ENCODE measurements at places on chromosomes 13 and 19. TPM values are rescaled to one million over a fixed set of nuclear protein-coding genes. Genes with fewer than 3 reads are reported as not detected.

- no peak for DNase-seq
Observed at GRCh38 chr19:40155749-40156265, 35.4 kb upstream of the MAP3K10 start.

GRCh38 chr13:85615031-85615430 is 184.2 kb downstream of the SLITRK6 start:
- DNase-seq, result no peak

- DNase-seq, result no peak
Observed at GRCh38 chr19:42143341-42144234, 11.3 kb upstream of the POU2F2 start.

NCLN gene
- total RNA-seq, result 59.7 TPM

DNA sequence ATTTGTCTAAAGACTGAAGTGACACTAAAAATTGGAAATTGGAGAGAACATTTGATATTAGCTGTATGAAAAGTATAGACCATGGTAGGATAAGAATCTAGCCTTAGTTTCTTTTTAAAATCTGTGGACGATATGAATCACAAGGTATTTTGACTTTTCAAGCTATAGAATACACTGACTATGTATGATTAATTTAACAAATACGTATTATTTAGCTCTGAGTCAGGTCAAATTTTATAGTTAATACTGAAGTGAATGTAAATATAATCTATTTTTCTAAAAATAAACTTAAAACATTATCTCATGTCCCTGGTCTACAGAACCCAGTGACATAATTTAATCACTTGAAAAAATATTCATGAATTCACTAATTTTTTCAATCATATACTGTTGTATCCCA is 795.6 kb upstream of the SLITRK1 start:
- no peak for DNase-seq

- no peak for DNase-seq
Observed at GRCh38 chr19:3725640-3726310, 17.6 kb downstream of the TJP3 start.

IL4I1 gene
- total RNA-seq, result 0.85 TPM

LGALS7B gene
- total RNA-seq, result not detected

- DNase-seq, result no peak
Observed at GRCh38 chr19:31364963-31365362, 15.7 kb upstream of the TSHZ3 start.

DNA sequence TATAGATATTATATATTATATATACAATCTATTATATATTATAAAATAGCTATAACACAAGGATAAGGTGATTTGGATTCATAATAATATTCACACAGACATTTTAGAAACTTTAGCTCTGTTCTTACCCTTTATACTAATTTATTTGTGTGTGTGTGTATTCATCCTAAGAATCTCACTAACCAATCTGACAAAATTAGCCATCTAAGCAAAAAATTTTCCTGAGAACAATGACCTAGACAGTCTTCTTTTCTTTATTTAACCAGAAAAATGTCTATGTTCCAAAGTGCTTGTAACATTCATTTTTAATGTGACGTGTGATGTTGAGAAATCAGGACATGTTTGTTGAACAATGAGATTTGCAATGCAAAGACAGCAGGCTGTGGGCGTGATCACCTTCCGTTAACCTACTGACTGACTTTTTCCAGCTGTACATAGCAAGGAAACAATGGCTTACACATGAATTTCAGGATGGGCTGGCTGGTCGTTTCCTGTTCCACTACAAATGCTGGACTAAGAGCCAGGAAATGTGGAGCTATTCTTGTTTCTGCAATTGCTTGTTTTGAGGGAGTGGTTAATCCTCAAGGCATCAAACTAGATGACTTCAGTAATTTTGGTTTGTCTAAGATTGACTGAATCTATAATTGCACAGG is 634.6 kb upstream of the ARGLU1 start:
- DNase-seq, result no peak

TLE6 gene
- 0.30 TPM for total RNA-seq

DNA sequence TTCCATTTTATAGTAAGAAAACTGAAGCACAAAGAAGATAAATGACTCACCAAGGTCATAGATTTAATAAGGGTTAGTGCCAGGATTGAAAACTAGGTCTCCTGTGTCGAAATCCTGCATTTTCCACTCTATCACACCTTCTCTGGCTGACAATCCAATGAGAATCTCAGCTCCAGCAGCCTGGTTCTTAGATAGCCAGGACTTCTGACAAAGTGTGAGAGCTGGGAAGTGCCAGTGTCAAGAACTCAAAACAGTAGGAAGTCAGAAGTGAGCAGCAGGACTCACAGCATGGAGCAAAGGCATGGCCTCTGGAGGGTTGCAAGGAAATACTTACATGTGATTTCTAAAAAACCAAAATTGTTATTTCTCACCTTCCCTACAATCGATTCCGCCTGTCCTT is 24.3 kb downstream of the KCTD12 start:
- no peak for DNase-seq

DNA sequence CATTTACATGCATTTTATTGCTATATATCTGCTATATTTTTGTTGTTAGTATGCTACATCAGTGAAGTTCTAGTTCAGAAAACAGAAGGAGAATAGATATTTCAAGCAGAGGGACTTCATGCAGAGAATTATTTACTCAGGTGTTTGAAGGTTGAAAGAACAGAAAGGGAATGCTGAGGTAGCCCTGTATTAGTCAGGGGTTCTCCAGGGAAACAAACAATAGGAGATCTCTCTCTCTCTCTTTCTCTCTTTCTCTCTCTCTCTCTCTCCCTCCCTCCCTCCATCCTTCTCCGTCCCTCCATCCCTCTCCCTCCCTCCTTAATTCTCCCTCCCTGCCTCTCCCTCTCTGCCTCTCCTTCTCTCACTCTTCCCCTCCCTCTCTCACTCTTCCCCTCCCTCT is 114.3 kb upstream of the TDRD3 start:
- DNase-seq, result no peak

TMEM221 gene
- total RNA-seq, result not detected

GRK1 gene
- not detected for total RNA-seq

- peak; percentile 50 for DNase-seq
Observed at GRCh38 chr13:33787051-33787591, 30.8 kb upstream of the RFC3 start.

DNA sequence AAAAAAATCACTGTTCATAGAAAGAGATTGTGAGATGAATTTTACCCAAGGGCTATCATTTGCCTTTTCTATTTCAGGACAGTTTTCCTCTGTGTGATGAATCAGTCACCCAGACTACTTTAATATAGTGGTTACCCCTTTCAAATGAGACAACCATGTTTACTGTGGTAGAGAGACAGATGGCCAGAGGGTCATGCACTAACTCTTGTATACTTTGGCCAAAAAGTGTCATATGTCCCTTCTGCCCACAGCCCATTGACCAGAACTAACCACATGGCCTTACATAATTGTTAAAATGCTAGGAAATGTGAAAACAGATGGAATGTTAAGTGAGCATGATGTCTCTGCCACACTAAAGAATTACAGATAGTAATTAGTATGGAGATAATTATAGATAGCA is 498.7 kb downstream of the DACH1 start:
- no peak for DNase-seq

DNA sequence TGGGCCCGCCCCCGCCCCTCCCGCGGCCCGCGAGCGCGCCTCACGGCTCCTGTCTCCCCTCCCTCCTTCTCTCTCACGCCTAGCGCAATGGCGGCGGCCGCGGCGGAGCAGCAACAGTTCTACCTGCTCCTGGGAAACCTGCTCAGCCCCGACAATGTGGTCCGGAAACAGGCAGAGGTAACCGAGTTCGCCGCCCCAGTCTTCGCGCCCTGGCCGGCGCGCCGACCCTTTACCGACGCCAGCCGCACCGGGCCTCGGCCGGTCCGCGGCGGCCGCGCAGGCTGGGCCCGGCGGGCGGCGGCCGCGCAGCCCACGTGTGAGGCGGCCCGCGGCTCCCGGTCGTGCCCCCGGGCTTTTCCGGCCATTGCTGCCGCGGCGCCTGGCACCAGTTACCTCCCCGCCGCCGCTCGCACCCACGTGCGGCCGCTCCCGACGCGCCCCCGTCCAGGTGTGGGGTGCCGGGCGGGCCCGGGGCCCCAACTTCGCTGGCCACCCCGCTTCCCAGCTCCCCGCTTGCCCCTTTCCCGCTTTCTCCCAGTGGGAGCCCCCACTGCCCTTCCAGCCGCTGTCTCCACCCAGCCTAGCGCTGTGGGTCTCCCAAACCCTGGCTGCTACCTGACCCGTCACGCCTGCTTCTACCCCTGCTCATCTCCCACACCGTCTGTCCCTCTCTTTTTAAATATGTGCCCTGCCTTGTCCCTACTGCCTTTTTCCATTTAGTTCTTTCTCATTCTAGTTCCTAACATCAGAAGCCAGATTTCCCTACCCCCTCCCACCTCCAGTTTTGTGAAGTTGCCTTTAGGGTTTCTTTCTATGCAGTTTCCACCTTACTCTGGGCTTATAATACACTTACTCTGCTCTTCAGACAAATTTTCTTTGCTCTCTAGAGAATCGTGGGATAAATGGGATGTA is 23.4 kb downstream of the IPO5 start:
- DNase-seq, result peak; percentile 8

DNA sequence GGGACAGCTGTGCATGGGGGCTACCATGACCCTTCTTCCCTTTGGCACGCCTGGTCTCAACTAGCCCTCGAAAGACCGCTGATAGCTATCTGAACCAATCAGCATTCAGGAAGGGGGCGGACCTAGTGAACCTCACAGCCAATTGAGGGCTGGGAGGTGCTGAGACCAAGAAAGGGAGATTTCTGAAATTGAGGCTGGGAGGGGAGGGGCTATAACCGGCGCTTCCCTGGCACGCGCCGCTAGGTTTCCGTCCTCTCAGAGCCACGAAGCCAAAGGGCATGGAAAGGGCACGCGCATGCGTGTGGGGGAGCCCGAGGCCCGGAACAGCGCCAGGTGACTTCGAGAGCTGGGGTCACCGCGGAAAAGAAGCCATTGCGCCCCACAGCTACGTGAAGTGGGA is 4.2 kb upstream of the PAFAH1B3 start:
- no peak for DNase-seq

- DNase-seq, result no peak
Observed at GRCh38 chr19:34953092-34953491, 10.9 kb downstream of the ZNF792 start.

JSRP1 gene
- total RNA-seq, result not detected

ZNF837 gene
- 5.8 TPM for total RNA-seq

DNA sequence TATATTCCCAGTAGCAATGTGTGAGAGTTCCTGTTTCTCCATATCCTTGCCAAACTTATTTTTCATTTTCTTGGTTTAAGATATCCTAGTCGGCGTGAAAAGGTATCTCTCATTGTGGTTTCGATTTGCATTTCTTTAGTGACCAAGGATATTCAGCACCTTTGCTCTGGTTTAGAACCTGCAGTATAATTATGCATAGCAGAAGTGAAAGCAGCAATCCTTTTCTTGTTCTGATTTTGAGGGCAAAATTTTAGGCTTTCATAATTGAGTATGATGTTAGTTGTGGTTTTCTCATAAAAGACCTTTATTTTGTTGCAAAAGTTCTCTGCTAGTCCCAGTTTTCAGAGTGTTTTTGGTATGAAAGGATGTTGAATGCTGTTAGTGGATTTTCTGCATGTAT is 491.0 kb downstream of the FGF9 start:
- no peak for DNase-seq

DNA sequence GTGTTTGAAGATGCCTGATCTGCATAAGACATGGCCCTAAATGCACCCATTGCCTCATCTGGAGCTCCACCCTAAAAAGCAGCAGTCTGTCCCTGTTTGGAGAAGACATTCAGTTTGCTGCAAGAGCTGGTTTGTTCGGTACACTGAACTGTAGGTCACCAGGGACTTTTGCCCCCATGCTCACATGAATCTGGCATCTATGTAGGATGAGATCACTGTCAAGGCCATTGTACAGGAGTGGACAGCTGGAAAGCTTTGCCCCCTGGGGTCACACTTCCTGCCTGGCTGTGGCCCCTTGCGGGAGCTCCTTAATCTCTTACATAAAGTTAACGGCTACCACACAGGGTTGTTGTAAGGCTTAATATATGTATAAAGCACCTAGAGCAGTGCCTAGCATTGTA is 73.0 kb downstream of the IPO5 start:
- no peak for DNase-seq

- no peak for DNase-seq
Observed at GRCh38 chr13:28964052-28964451, 143.9 kb downstream of the MTUS2 start.

DNA sequence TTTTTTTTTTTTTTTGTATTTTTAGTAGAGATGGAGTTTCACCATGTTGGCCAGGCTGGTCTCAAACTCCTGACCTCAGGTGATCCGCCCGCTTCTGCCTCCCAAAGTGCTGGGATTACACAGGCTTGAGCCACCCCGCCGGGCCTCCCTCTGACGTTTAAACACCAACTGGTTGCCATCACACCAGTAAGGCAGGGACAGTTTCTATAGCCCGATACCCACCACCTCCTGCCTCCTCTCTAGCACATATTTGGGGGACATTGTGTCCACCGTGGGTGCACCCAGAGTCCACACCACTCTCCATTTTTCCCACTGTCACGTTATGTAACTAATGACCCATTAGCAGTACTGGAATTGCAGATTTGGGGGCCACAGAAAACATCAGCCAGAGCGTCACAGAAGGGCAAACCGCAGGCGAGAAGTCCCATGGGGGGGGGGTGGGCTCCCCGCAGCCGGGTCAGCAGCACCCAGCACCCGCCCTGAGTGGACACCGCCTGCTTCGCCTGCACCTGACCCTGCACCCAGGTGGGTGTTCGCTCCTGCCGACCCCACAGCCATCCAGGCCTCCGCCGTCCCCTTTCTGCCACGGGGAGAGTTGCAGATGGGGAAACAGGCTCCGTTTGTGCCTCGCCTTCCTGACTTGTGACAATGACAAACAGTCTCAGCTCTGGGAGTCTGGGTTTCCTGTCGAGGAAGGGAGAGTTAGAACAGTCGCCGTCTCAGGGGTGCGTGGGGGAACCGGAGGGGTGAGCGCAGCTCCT is 3.6 kb downstream of the ONECUT3 start:
- DNase-seq, result no peak

CCDC169 gene
- total RNA-seq, result not detected

- DNase-seq, result no peak
Observed at GRCh38 chr19:4015705-4016402, 8.3 kb downstream of the PIAS4 start.

SMAD9 gene
- not detected for total RNA-seq

GRCh38 chr13:35994131-35994966 is 136.8 kb downstream of the DCLK1 start:
- DNase-seq, result no peak

GRCh38 chr13:86840250-86841191 is 830.6 kb upstream of the SLITRK5 start:
- no peak for DNase-seq

DNA sequence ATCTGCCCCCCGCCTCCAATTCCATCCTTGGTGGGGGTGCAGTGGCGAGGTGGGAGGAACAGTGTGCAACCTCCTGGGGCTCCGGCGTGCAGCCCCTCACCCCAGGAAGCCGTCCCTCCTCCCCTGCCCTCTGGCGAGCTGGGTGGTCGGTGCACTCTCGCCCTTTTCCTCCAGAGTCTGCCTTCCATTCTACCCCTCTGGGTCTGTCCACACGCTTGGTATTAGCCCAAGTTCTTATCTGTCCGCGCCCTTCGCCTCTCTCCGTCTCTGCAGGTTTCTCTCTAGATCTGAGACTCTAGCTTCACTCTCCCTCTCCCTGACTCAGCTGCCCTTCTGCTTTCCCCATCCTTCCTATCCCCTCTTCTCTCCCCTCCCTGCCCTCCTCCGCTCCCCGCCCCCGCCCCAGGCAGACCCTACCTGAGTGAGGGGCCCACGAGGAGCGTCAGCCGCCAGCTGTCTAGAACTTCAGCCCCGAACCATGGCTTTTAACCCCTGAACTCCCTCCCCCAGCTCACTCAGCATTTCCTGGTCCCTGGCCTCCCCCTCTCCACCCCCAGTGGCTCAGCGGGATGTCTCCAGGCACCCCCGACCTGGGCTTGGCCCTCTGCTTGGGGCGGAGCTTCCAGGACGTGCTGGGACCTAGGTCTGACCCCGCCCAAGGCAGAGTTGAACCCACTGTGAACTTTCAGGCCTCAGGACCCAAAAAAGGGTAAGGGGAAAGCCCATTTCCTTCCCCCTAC is 499 bp upstream of the KLK13 start:
- no peak for DNase-seq

Data from naive thymus-derived CD8-positive, alpha-beta T cell (primary cell).